Breast epithelium (tissue), 4 donors: ENCODE measurements at places on chromosomes 3 and 15. TPM values are rescaled to one million over a fixed set of nuclear protein-coding genes. Genes with fewer than 3 reads are reported as not detected.

DNA sequence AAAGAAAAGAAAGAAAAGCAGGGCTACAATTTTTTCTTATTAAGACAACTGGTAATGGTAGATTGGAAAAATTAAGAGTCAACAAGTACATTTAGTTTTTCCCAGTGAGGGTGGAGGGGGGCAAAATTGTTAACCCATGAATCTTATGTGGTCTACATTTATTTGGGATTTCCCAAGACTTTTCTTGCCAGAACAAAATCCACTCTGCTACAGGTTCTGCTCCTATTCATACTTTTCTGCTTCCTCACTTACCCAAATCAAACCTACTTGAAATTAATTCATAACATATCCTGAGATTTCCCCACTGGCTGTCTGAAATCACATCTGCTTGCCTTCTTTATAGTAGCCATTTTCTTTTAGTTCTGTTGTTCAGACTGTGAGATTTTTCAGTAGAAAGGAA is 41.1 kb downstream of the VGLL3 start:
- DNase-seq: no peak

The EPHB3 gene
- 7.9 TPM for total RNA-seq

- peak; percentile 72 for DNase-seq
Observed at GRCh38 chr15:63600616-63601025, 3.4 kb downstream of the FBXL22 start.

DNA sequence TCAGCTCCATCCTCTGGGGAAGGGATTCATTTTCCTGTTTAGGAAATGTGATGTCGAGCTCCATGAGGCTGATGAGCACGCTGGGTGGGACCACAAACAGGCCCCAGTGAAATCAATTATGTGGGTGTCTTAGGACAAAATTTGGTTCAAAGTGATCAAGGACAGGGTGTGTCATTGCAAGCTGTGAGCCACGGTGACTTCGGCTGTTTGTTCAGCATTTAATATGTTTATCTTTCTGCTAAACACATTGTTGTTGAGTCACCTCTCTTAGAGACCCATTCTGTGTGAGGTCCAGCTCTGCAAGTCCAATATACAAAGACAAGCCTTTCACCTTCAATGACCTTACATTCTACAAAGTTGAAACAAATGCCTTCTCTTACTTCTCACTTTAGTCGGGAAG is 41.3 kb downstream of the SSR3 start:
- no peak for DNase-seq

- DNase-seq: no peak
Observed at GRCh38 chr3:145972851-145973250, 188.1 kb downstream of the PLOD2 start.

The NEK11 gene
- total RNA-seq: 16.4 TPM

The FETUB gene
- not detected for total RNA-seq

GRCh38 chr3:113269661-113270060 is 58.3 kb downstream of the BOC start:
- DNase-seq: no peak

The CCDC13 gene
- 2.3 TPM for total RNA-seq

- no peak for DNase-seq
Observed at GRCh38 chr3:188165596-188165995, 11.6 kb downstream of the LPP start.

The HEXA gene
- 147 TPM for total RNA-seq

GRCh38 chr3:109442531-109442930 is 105.2 kb upstream of the DPPA4 start:
- DNase-seq: no peak

GRCh38 chr3:19264424-19264823 is 116.1 kb downstream of the KCNH8 start:
- no peak for DNase-seq

DNA sequence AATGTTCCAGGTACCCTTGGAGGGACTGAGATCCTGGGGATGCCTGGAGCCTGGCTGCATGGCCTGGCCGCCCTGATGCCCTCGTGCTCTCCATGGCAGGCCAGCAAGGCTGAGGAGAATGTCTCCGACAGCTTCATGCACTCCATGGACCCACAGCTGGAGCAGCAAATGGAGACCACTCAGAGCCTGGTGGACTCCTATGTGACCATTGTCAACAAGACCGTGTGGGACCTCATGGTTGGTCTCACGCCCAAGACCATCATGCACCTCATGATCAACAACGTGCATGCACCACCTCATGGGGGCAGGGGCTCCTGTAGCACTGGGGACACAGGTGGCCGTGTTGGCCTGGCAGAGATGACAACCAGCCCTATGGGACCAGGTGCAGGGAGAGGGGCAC is 19.7 kb downstream of the GOLGA6A start:
- DNase-seq: no peak

- DNase-seq: no peak
Observed at GRCh38 chr15:74563442-74563841, 22.4 kb downstream of the ARID3B start.

The SNX33 gene
- 32.8 TPM for total RNA-seq

- no peak for DNase-seq
Observed at GRCh38 chr15:31062310-31062847, 39.1 kb downstream of the TRPM1 start.

DNA sequence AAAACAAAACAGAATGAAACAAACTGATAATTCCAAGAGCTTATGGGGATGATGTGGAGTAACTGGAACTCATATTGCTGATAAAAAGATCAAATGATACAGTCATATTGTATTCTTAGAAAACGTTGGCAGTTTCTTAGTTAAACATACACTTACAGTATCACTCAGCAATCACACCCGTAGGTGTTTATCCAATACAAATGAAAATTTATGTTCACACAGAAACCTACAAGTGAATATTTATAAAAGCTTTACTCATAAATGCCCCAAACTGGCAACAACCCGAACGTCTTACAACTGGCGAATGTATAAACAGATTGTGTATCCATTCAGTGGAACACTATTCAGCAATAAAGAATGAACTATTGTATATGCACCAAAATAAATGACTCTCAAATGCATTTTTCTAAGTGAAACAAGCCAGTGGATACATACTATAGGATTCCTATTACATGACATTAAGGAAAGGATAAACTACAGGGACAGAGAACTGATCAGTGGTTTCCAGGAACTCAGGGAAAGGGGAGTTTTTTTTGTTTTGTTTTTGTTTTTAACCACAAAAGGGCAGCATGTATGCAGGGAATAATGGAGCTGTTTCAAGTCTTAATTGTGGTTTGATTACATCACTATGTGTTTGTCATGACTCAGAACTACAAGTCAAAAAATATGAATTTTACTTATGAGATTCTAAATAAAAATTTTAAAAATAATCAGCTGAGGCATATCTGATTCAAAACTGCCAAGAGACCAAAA is 71.8 kb upstream of the NDUFB4 start:
- no peak for DNase-seq

DNA sequence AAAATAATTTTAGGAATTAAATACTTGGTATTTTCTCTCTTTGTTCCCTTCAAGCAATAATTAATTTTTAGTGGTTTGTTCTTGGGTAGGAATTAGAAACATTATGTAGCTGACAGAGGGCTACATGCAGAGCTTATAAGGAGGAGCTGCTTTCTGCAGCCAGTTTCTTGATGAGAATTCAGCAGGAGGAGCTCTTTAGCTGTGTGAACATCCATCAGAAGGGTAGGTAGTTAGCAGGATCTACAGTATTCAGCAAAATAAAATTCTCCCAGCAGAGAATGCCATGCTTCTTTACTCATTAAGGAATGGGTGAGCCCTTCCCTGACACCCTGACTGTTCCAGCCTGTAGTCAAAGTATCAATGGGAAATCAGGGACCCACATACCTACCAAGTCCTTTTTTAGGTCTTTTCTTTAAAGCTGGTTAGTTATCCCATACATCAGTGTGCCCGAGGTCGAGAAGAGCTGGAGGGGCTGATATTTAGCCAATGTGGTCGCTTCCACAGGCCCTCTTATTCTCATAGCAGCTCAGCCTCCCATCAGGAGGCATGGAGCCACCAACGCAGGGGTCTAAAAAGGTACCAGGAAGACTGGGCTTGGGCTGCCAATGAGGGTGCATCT is 54.0 kb downstream of the KCNAB1 start:
- no peak for DNase-seq
